ENCODE measurements at places on chromosomes 4 and X. TPM values are rescaled to one million over a fixed set of nuclear protein-coding genes. Genes with fewer than 3 reads are reported as not detected.

The ENOX2 gene
- 12.2 TPM for total RNA-seq

The RASL11B gene
- 2.2 TPM for total RNA-seq

The GLOD5 gene
- total RNA-seq = 2.6 TPM

The LINC00632 gene
- total RNA-seq = 221 TPM

The SLITRK4 gene
- total RNA-seq = 0.58 TPM

The NAA11 gene
- not detected for total RNA-seq

The EGF gene
- total RNA-seq = 2.4 TPM

The CT45A3 gene
- 0.58 TPM for total RNA-seq

The USP17L15 gene
- total RNA-seq = not detected

The MAGEB17 gene
- total RNA-seq = not detected

DNA sequence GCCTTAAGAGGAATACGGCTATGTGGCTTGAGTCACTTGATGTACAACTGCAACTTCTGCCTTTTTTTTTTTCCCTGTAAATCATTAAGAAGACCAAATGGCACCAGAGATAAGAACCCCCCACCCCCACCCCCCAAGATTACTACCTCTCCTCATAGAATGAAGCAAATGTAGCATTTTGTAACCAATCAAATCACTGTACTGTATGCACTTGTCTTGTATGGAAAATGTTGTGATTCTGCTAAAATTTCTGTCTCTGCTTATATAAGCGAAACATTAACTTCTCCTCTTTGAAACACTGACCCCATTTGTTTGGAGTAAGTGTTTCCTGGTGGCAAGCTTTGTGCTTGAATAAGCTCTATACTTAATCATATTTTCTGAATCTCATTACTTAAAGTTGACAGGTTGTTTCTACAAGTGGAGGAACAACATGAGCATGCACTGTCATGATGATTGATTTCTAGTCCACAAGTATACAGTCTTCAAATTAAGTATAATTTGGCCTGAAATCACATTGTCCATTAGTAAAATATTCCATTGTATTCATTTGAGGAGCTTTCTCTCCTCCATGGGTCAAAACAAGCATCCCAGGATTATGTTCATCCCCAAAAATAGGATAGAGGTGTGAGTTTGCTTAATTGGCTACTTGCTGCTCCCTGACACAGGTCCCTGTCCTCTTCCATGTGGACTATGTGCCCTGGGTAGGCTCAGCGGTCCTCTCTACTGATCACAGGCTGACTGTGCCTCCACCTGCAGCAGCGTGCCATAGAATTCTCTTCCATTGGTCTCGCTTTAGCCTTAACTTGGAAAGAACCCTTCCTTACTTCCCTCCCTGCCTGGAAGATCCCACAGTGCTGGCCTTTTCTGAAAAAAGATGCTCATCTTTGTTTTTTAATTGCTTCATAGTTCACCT is 104.0 kb upstream of the BMP2K start:
- no peaks in the 10 kb centered on the region for H3K27me3 ChIP-seq
- no peak overlapping the region for H3K27ac ChIP-seq
- H3K4me1 ChIP-seq = peaks cover 14% of the 10 kb centered on the region
- DNase-seq = no peak

DNA sequence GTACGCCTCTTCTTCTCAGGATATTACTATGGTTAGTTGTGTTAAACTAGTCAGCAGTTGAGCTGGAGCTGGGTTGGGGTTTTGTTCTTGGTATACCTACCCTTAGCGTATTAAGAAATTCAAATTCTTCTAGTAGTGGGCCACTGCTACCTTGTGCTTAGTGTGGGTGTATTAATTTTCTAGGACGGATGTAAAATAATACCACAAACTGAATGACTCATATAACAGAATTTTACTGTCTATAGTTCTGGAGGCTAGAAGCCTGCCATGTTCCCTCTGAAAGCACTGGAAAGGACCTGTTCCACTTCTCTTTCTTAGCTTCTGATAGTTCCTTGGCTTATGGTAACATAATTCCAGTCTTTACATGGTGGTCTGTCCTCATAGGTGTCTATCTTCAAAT is 1274.7 kb downstream of the ADGRL3 start:
- H3K4me1 ChIP-seq = no peaks in the 10 kb centered on the region
- H3K36me3 ChIP-seq = no peaks in the 10 kb centered on the region
- no peaks in the 10 kb centered on the region for H3K27me3 ChIP-seq
- H3K4me3 ChIP-seq = no peak overlapping the region
- no peak overlapping the region for H3K27ac ChIP-seq
- no peak for DNase-seq

- no peak overlapping the region for H3K27ac ChIP-seq
- H3K4me1 ChIP-seq = no peaks in the 10 kb centered on the region
- no peak overlapping the region for H3K4me3 ChIP-seq
- no peaks in the 10 kb centered on the region for H3K36me3 ChIP-seq
Measured at GRCh38 chr4:151865744-151866591, 105.2 kb upstream of the GATB start.

DNA sequence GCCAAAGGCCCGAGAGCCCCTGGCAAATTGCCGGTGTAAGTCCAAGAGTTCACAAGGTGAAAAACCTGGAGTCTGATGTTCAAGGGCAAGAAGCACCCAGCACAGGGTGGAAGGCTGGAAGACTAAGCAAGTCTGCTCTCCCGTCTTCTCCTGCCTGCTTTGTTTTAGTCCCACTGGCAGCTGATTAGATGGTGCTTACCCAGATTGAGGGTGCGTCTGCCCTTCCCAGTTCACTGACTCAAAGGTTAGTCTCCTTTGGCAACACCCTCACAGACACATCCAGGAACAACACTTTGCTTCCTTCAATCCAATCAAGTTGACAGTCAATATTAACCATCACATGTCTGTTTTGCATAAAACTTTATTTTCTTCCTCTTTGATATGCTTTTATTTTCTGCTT is 157.4 kb downstream of the HS3ST1 start:
- DNase-seq = no peak
- H3K27me3 ChIP-seq = no peaks in the 10 kb centered on the region
- no peaks in the 10 kb centered on the region for H3K36me3 ChIP-seq
- no peak overlapping the region for H3K4me3 ChIP-seq

GRCh38 chrX:109350551-109350950 is 131.3 kb downstream of the GUCY2F start:
- H3K36me3 ChIP-seq = no peaks in the 10 kb centered on the region
- no peak overlapping the region for H3K27ac ChIP-seq
- no peak for DNase-seq
- H3K27me3 ChIP-seq = no peaks in the 10 kb centered on the region

DNA sequence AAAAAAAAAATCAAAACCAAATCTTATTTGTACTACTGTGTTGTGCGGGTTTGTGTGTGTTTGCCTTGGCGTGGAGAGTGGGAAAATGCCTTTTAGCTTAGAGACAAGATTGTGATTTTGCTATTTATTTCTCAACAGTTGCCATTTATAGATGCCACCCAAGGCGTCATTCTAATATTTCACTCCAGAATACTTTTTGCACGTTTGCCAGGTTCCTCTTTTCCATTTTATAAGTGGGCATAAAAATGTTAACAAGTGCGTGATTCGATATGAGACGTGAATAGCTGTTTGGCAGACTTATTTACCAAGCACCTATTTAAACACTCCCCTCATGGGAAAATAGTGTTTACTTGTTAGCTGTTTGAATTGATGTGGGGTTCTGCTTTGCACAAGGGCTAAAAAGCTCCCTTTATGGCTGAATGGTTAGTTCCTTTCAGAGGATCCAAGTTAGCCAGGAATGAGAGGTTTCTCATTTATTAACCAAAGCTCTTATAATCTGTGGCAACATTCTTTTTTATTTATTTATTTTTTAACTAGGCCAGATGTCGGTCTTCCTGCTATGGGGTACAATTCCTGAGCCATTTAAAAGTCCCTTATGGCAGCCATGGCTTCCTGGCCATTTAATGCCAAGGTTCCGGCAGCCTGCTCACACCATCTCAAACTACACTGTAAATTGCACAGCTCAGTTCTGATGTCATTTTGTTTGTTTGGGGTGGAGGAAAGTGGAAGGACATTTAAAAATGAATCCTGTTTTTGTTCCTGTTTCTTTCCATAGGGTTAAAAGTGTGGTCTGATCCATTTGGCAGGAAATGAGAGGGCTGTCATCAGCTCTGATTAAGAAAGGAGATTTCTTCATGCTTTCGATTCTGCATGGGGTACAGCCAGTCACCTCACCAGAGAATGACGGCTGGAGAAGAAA is 14.6 kb downstream of the SMIM20 start:
- peaks cover 14% of the 10 kb centered on the region for H3K4me1 ChIP-seq
- peak overlapping the region; percentile 67 for H3K27ac ChIP-seq
- H3K36me3 ChIP-seq = no peaks in the 10 kb centered on the region
- H3K4me3 ChIP-seq = peak overlapping the region; percentile 9
- H3K27me3 ChIP-seq = no peaks in the 10 kb centered on the region

- no peak for DNase-seq
- H3K36me3 ChIP-seq = no peaks in the 10 kb centered on the region
- H3K27me3 ChIP-seq = no peaks in the 10 kb centered on the region
- no peaks in the 10 kb centered on the region for H3K4me1 ChIP-seq
- no peak overlapping the region for H3K27ac ChIP-seq
- H3K4me3 ChIP-seq = no peak overlapping the region
Measured at GRCh38 chrX:110965409-110966090, 130.4 kb upstream of the PAK3 start.

DNA sequence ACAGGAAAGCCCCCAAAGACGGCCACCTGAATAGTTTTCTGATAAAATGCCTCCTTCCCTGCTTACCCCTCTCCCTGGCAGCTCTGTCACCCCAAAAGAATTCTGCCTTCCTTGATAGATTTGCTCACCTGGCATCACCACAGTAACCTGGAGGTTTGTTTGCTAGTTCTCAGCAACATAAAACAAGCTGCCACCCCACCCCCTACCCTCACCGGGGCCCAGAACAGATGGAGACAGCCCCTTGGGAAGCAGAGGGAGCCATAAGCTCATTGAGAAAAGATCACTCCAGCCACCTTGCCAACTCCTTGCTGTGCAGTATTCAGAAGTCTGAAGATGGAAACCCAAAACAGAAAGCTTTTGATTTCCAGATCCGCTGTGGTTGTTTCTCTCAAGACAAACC is 108.6 kb downstream of the DHX15 start:
- no peak overlapping the region for H3K27ac ChIP-seq
- H3K36me3 ChIP-seq = no peaks in the 10 kb centered on the region
- DNase-seq = no peak
- H3K27me3 ChIP-seq = peaks cover 23% of the 10 kb centered on the region

- H3K27ac ChIP-seq = no peak overlapping the region
- H3K4me1 ChIP-seq = no peaks in the 10 kb centered on the region
- no peaks in the 10 kb centered on the region for H3K27me3 ChIP-seq
- no peak overlapping the region for H3K4me3 ChIP-seq
- no peaks in the 10 kb centered on the region for H3K36me3 ChIP-seq
Measured at GRCh38 chr4:141957416-141957815, 321.0 kb downstream of the IL15 start.

DNA sequence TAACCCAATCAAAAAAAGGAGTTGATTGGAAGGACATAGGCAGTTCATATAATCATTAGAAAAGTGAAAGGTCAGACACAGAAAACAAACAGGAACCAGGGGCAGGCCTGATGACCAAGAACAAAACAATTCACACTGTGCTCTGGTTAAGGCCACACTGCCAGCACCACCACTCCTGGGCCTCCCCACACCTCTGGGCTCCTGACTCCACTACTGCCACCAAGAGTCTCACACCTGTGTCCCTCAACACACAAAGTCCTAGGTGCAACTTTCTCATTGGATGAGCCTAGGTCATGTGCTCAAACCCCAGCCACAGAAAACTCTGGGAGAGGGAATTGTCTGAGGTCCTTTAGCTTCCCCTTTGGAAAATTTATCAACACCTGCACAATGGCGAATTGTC is 11.1 kb upstream of the FAM9C start:
- no peaks in the 10 kb centered on the region for H3K36me3 ChIP-seq
- no peak for DNase-seq
- no peaks in the 10 kb centered on the region for H3K27me3 ChIP-seq
- no peak overlapping the region for H3K27ac ChIP-seq

GRCh38 chr4:38560768-38561558 is 103.0 kb upstream of the KLF3 start:
- no peaks in the 10 kb centered on the region for H3K27me3 ChIP-seq
- DNase-seq = no peak
- H3K27ac ChIP-seq = no peak overlapping the region
- peaks cover 25% of the 10 kb centered on the region for H3K4me1 ChIP-seq
- H3K4me3 ChIP-seq = no peak overlapping the region

- no peaks in the 10 kb centered on the region for H3K36me3 ChIP-seq
- H3K4me3 ChIP-seq = no peak overlapping the region
- DNase-seq = no peak
- H3K4me1 ChIP-seq = no peaks in the 10 kb centered on the region
Measured at GRCh38 chrX:5733501-5733900, 495.2 kb downstream of the NLGN4X start.

DNA sequence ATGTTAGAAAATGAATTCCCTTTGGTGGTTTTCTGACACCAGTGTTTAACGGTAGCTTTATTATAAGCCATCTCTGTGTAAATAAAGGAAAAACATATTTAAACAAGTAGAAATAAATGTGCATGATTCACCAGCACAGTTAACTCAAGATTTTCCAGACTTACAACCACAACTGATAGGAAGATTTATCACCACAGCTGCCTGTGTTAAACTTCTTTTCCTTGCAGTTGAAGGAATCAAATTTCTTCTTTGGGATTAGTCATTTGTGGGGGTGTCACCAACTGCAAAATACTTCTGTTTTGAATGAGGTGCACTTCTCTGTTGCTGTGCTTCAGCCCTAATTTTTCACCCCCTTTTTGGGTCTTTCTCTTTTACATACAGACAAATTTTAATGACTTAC is 128.1 kb upstream of the STK26 start:
- H3K4me1 ChIP-seq = no peaks in the 10 kb centered on the region
- H3K36me3 ChIP-seq = no peaks in the 10 kb centered on the region
- H3K27me3 ChIP-seq = no peaks in the 10 kb centered on the region
- H3K27ac ChIP-seq = no peak overlapping the region
- no peak for DNase-seq

- H3K4me1 ChIP-seq = no peaks in the 10 kb centered on the region
- no peaks in the 10 kb centered on the region for H3K27me3 ChIP-seq
- no peak for DNase-seq
Measured at GRCh38 chrX:24099394-24099793, 44.6 kb downstream of the EIF2S3 start.

DNA sequence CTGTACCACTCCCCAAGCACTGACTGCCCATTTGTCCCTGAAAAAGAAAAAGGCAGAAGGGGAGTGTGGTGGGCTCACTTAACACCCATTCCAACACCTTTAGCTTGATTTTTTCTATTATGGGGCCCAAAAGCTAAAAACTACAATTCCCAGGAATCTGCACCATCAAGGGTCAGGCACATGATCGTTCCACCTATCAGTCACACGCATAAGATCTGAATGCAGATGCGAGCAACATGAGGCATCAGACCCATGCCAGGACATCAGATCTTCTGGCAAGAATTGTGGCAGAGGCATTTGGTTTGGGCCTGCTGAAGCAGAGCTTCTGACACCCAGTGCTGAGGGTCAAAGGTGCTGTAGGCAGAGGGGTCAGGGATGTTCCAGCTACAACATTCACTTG is 595.9 kb downstream of the BCOR start:
- no peak for DNase-seq
- no peak overlapping the region for H3K27ac ChIP-seq
- H3K4me3 ChIP-seq = no peak overlapping the region
- no peaks in the 10 kb centered on the region for H3K27me3 ChIP-seq
- no peaks in the 10 kb centered on the region for H3K4me1 ChIP-seq

- no peaks in the 10 kb centered on the region for H3K27me3 ChIP-seq
- no peak overlapping the region for H3K4me3 ChIP-seq
- DNase-seq = no peak
- H3K27ac ChIP-seq = no peak overlapping the region
Measured at GRCh38 chr4:54741202-54741601, 83.4 kb downstream of the KIT start.
